ENCODE measurements at places on chromosomes 1 and 21.

DNA sequence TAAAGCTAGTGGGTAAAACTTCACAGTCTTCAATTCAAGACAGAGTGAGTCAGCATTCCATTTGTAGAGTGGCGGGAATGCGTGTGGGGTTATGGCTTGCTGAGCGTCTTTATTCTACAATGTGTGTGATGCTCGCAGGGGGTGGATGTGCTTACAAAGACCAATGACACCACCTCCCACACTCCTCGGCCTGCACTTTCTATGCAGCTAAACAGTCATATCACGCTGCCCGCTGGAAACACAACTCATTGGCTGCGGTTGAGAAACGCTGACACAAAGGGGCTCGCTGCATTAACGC is 298.5 kb downstream of the PCP4 start:
- DNase-seq = no peak

DNA sequence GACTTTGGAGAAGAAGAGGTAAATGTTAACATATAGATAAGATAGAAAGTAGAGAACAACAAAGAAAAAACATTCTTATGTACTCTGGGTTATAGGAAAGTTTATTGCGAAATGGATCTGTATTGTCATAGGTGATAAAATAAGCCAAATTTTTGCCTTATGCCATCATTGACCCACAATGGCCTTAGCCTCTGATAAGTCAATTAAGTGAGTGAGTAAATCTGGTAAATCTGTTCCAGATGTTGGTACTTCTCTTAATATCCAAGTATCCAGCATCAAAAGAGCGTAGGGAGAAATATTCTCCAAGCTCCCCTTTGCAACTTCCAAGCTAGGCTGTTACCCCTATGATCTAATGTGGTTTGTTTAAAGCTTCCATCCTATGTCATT is 38.3 kb upstream of the CLCA4 start:
- no peak for DNase-seq

DNA sequence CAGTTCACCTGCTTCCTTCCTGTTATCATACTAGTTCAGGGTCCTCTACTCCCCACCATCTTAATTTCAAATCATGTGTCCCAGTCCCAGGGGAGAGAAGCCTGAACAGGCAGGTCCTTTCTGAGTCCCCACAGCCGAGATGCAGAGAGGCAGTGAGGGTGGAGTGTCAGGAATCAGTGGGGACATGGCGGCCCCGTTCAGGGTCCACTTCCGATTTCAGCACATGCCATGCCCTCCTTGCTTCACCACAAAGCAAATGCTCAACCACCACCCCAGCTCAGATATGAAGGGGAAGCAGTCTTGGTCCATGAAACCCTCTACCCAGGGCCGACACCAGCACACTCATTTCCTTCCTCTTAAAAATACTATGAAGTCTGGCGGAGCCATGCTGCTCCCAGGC is 5.2 kb upstream of the SEMA4A start:
- DNase-seq = peak; percentile 85

DNA sequence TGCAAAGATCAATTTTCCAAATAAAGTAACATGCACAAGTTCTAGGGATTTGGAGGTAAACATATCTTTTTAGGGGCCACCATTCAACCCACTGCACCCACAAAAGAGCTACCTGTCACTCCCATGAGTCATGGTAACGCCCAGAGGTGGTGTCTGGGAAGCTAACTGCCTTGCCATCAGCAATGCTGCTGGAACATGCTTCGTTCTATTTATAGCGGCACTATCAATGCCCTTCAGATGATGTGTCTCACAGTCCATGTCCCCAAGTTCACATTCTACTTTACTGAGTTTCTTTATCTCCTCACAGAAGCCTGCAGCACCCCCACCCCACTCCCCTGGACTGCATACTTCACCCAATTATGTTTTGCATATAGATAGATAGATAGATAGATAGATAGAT is 95.4 kb downstream of the LPAR3 start:
- no peak for DNase-seq

DNA sequence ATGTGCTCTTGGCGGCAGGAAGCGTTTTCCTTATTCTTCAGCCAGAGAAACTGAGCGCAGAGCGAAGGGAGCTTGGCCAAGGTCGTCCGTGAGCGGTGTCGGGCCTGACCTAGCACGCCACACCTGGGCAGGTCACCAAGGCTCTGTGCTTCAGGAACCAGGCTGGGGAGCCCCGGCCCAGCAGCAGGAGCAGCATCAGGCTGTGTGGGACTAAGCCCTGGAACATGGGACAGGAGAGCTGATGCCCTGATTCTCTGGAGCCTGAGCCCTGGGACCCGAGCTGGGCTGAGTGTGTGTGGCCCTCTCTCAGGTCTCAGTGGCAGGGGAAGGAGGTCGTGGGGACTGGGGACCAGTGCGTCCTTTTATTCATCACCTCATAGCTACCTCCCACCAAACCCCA is 65.2 kb upstream of the ABCG1 start:
- no peak for DNase-seq

- no peak for DNase-seq
Observed at GRCh38 chr1:225526878-225527277, 99.0 kb upstream of the LBR start.

GRCh38 chr1:151718011-151718431 is 1.4 kb upstream of the CELF3 start:
- DNase-seq = no peak

DNA sequence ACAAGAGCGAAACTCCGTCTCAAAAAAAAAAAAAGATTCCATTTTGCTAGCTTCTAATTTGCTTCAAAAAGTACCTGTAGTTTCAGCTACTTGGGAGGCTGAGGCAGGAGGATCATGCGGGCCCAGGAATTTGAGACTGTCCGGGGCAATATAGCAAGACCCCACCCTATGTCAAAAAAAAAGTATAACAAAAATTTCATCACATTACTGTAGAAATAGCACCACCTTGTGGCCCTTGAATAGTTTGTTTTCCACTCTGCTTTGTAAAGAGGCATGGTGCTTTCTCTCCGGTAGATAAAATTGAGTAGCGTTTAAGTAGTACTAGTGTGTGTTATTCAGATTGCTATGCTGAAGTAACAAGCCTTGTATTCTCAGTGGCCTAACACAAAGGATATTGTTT is 18.2 kb upstream of the MSTO1 start:
- DNase-seq = peak; percentile 64

DNA sequence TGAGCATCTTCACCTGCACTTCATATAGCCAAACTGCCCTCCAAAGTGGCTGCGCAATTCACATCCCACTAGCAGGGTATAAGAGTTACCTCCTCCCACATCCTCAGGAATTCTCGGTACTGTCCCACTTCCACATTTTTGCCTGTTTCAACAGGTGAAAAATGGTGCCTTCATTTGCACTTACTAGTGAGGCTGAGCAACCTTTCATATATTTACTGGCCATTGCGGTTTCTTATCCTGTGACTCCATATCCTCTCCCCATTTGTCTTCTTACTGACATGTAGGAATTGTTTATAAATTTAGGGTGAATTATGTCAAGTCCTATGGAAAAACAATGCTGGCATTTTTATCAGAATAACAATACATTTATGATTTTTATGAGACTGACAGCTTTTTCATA is 61.9 kb downstream of the NIBAN1 start:
- no peak for DNase-seq

All from MV-4-11 (cell line).